ENCODE measurements at places on chromosomes 11 and 22.

GRCh38 chr11:75267171-75267970 lies 26.8 kb downstream of the TPBGL start:
- DNase-seq = no peak

- DNase-seq = no peak
These were observed 3.1 kb upstream of the SH3BP1 start for GRCh38 chr22:37636186-37636948.

- DNase-seq = no peak
These were observed 183.2 kb downstream of the GRIA4 start for GRCh38 chr11:105793092-105793491.

GRCh38 chr11:18368221-18368620 lies 26.1 kb upstream of the LDHA start:
- DNase-seq = no peak

DNA sequence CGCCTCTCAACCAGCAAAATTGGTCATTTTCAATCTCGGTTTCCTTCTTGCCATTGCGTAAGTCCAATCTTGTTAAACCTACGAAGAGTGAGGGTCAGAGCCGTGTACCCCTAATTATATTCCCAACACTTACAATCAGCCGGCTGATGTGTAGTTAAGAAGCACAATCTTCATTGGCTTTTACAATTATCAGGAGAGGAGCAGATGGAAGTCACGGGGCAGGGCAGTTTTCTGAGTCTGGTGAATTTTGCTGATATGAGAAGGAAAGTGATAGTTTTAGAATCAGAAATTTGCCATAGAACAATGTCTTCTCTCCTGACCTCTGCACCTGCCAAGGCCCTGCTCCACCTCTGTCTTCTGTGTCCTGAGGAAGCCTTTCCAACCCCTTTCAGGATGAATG lies 35.0 kb upstream of the ATXN10 start:
- no peak for DNase-seq

DNA sequence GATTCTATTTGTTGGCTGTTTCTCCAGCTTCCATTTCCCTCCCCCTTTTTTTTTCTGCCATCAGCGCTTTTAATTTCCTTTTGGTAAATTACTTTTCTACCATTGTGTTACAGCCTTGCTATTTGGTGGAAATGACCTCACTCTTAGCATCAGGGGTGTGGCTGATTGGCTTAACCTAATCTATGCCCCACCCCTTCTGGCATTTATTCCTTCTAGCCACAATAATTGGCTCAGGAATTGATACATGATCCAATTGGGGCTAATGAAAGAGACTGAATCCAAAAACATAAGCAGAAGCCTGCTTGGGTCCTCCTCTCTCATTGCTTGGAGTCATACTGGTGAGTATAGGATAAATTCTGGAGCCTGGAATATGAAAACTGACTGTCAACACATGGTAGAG lies 402.4 kb upstream of the LRRC4C start:
- no peak for DNase-seq

DNA sequence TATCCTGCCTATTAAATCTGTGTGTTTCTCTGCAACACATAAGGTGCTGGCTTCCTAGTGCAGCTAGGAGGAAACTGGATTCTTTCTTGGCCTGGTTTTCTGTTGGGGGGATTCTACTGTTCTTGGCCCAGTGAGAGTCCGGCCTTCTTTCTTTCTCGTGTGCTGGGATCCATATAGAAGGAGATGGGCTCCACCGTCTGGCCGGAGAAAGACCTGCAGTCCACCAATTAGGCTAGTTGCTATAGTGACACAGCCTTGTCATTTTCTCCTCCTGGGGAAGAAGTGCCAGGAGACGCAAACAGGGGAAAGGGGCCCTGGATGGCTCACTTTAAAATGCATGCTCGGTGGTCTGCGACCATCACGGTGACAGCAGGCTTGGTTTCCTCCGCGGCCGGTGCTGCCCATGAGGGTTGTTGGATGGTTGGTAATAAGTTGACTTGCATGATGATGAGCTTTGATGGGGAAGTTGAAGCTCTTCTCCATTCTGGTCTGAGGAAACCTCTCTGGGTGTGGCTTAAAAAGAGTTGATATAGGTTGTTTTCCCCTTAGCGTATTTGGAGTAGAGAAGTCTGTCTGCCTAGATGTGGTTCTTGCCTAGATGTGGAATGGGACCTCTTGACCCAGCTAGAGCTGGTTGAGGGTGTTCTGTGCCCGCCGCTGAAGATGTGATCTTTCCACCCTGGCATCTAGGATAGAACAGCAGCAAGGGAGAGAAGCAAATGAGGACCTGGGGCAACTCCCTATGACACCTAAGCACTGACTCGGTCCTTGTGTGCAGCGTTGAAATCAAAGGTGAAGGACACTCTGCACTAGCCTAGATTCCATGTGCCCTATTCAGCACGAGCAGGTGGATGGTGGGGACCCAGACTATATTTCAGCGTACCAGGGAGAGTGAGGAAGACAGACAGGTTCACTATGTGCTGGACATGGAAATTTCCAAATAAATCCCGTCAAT lies 1335.0 kb downstream of the BRD1 start:
- peak; percentile 46 for DNase-seq

- no peak for DNase-seq
These were observed 3.8 kb upstream of the PYGM start for GRCh38 chr11:64763526-64764039.

DNA sequence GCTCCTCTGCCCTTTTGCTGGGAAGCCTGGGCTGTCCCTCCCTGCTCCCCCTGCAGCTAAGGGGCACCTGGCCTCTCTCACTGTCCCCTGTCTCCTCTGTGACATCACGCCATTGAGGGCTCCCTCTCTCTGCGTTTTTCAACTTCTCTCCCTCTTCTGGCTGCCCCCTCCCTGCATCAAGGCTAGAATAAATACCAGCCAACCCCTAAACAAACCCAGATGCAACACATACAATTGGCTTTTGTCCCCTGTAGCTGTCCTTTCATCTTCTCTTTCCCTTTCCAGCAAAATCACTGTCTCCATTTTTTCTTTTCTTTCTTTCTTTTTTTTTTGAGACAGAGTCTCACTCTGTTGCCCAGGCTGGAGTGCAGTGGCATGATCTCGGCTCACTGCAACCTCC lies 3.3 kb upstream of the MIEF1 start:
- no peak for DNase-seq

DNA sequence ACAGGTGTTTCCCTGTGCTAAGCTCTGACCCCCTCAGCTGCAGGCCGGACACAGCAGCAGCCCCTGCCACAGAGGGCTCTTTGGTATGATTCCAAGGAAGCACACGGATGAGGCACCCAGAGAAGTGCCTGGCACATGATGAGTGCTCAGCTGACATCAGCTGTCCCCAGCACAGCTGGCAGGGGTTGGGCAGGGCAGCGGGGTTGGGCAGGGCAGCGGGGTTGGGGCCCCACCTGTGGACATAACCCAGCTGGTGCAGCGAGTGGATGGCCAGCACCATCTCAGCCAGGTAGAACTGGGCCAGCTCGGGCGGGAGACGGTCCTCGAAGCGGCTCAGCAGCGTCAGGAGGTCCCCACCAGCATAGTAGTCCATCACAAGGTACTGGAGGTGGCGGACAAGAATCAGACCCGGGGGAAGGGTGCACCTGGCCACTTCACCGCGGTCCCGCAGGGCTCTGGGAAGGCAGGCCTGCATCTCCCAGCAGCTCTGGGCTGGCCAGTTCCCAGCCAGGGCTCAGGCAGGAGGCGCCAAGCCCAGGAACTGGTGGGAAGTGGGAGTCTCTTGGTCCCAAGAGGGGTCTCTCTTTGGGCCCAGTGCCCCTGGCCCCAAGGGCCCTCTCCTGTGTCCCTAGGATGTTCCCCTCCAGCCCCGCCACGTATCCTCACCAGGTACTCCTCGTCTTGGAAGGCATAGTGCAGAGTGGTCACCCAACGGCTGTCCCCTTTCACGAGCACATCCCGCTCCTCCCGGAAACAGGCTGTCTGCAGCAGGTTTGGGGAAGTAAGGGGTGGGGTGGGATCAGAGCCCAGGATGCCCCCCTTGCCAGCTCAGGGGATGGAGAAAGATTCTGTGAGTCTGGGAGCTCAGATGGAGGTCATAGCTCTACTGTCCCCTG lies 4.3 kb downstream of the CDC42BPG start:
- no peak for DNase-seq

DNA sequence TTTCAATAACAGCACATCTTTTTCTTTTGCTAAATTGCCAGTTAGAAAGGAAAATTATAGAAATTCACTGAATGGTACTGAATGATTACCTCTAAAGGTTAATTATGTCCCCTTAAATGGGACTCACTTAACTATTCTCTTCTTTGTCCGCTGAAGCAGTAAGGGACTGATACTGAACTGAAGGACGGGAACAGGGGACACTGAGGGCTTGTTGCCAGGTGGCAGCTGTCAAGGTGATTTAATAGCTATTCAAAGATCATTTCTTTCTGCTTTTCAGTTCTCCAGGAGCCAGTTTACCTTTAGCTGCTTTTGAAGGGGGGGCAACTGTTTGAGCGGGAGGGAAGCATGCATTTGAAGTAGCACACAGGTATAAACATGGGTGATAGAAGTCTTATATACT lies 325.4 kb upstream of the CCDC90B start:
- no peak for DNase-seq

- peak; percentile 39 for DNase-seq
These were observed 286.4 kb downstream of the CADM1 start for GRCh38 chr11:115217726-115218311.

DNA sequence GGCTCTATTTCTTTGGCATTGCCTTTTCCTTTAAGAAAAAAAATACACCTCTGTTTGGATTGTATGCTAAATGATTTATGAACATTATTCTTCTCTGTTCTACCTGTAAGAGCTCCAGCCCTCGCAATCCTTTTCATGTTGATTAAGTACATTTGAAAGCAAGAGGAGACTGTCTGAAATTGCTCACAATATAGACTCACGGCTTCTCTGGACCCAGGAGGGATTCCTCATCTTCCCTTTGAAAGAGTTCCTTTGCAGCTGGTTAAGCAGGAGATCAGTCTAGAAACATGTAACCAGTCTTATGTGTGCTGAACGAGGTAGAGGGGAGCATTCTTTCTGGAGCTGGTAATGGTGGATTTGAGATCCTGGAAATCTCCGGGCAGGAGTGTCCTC lies 47.4 kb downstream of the PKNOX2 start:
- DNase-seq = no peak

DNA sequence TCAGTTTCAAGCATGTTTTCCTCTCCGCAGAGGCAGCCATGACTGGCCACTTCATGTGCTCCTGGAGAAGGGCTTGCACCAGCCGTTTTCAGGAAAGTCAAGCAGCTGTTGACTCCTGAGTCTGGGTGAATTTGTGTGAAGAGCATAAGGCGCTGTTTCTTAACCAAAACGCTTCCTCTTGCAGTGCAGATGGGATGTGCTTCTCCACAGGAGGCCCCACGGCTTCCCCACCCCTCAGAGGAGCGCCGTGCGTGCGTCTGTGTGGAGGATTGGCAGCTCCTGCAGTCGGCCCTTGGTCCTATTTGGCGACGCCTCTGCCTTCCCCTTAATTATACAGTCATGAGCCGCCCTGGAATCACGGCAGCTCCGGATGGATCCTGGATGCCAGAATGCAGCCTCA lies 54.1 kb upstream of the B3GAT1 start:
- no peak for DNase-seq

- DNase-seq = peak; percentile 46
These were observed 98.3 kb upstream of the CHRM4 start for GRCh38 chr11:46489656-46490560.

GRCh38 chr11:26086028-26086427 lies 245.9 kb upstream of the ANO3 start:
- DNase-seq = no peak

- DNase-seq = no peak
These were observed at the start of gene GNAZ for GRCh38 chr22:23070418-23071229. Gene GNAZ, plus strand, starts transcription at chr22:23070519. Its CDS starts 25,177 bp downstream, at chr22:23095696.

DNA sequence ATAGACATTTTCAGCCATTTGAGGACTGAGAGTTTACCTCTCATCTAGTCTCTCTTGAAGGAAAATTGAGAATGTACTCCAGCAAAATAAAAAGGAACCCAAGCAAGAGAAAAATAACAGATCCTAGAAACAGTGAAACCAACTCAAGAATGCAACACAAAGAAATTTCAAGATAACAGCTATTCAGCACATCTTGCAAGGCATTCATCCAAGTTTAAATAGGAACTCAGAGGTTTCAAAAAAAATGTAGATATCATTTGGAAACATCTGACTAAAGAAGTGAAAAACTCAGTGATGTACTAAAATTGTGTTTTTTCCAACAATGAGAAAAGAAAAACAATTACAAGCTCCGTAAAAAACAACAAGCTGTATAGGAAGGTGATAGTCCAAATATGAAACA lies 76.4 kb downstream of the TMEM135 start:
- no peak for DNase-seq

DNA sequence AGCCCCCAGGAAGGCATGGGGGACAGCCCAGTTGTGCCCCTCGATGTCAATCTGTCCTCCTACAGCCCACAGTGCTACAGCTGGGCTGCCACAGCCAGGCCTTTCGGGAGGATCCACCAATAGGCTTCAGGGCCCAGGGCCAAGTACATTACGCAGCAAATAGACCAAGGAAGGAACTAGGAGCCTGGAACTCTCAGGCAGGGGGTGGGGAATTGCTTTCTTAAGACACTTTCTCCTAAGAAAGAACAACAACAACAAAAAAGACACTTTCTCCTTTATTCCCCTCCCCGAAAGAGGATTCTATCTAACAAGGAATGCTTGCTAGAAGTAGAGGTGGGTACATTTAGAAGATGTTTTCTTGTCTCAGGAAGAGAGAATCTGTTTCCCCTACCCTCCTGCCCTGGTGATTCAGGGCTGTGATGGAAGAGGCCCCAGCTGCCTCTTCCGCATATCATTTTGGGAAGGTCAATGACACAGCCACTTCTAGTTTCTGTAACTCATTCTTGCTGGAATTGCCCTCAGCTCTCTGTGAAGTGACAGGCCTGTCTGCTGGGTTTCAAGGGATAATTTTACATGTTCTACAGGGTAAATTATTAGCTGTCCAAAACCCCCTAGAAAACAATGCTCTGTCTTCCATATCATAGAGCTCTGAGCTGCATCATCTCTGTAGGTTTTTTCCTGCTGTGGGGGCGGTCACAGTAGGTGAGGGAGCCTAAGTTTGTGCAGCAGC lies 6.0 kb upstream of the MALAT1 start:
- DNase-seq = no peak

Measured in activated CD4-positive, alpha-beta T cell treated with anti-CD3 and anti-CD28 coated beads, Interleukin-2, Interleukin-4, amounts not matched to agents 100 ng/mL and 50 ng/mL, durations not matched to agents 16 hours and 8 hours (primary cell).